ENCODE measurements at places on chromosomes 6 and 20. TPM values are rescaled to one million over a fixed set of nuclear protein-coding genes. Genes with fewer than 3 reads are reported as not detected.

SLC32A1 gene
- total RNA-seq = not detected

CDH4 gene
- 8.3 TPM for total RNA-seq

DNA sequence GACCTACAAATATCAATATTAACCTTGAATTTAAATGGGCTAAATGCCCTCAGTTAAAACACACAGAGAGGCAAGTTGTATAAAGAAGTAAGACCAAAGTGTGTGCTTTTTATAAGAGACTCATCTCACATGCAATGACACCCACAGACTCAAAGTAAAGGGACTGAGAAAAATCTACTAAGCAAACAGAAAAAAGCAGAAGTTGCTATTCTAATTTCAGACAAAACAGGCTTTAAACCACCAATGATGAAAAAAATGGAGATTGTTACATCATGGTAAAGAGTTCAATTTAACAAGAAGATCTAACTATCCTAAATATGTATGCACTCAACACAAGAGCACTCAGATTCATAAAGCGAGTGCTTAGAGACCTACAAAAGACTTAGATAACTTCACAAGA is 741.9 kb upstream of the MARCKS start:
- DNase-seq = no peak

GRCh38 chr6:109772883-109773431 is 81.9 kb downstream of the FIG4 start:
- no peak for DNase-seq

GRCh38 chr6:37209461-37210205 is 39.7 kb downstream of the PIM1 start:
- no peak for DNase-seq

DNA sequence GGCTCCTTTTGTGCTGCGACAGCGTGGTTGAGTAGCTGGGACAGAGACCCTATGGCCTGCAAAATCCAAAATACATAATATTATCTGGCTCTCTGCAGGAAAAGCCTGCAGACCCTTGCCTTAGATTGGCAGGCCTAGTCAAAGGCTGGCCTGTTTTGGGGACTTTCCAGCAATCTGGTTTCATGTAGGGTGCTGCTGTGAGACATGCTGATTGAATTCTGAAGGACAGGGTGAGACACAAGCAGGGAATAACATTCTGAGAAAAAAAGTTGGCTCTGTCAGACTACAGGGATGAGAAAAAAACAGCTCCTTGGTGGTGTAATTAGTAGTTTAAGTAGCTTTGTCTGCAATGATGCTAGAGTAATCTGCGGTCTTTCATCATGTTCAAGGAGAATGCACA is 402.7 kb upstream of the AGPAT4 start:
- no peak for DNase-seq

DNA sequence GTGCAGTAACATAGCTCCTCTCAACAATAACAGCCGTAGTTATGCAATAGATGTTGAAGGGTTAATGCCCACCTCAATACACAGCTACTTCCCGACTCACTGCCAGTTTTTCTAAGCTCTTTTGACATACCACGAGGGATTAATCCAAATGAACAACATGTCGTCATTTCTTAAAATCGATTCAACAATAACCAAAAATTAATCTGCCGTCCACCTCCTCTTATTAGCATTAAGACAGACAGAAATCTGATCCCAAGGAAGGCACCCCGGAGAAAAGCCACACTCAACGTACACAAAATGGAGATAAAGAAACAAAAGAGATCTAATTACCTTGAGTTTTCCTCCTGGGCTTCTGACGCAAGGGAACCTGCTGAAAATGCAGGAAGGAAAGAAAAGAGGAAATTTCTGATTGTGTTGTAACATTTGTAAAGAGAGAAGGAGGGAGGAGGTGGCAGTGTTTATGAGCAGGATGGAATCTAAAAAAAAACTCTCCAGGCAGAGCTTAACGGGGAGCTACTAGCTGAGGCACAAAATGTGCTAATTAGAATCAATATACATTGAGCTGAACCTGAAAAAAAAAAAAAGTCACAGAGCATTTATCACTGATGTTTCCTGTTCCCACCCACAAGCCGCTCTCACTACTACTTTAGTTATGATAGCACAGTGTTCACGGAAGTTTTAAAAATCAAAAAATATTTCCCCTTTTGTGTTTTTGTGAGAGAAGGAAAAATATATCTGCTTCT is 109.3 kb downstream of the IPCEF1 start:
- no peak for DNase-seq

BLTP3A gene
- 16.1 TPM for total RNA-seq

DNA sequence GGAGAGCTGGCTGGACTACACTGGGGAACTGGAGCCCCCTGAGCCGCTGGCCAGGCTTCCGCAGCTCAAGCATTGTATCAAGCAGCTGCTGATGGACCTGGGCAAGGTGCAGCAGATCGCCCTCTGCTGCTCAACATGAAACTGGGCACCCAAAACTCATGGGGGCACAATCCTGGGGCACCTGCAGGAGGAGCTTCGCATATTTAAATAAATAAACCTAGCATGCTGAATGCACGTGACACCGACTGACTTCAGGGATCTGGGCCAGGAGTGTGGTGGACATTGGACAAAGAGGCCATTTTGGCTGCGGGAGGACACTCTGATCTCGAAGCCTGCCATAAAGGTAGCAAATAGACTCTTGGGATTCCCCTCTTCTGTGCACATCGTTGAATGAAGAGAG is 6.8 kb downstream of the SCAND1 start:
- DNase-seq = no peak

DNA sequence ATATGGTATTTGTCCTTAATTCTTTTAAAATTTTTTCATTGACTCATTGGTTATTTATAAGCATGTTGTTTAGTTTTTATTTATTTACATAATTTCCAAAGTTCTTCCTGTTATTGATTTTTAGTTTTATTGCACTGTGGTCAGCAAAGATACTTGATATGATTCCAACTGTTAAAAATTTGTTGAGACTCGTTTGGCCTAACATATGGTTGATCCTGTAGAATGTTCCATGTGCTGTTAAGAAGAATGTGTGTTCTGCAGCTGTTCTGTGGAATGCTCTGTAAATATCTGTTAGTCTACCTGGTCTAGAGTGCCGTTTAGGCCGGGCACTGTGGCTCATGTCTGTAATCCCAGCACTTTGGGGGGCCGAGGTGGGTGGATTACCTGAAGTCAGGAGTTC is 197.7 kb downstream of the CD109 start:
- DNase-seq = no peak

DNA sequence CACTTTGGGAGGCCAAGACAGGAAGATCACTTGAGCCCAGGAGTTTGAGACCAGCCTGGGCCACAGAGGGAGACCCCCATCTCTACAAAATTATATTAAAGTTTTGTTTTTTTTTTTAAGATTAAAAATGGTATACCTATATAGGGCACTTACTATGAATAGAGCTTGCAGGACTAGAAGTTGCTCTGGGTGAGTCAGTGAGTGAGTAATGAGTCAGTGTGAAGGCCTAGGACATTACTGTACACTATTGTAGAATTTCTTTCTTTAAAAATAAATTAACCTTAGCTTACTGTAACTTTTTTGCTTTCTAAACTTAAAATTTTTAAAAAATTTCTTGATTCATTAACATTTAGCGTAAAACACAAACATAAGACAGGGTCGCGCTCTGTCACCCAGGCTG is 29.7 kb downstream of the STK35 start:
- DNase-seq = no peak

HSPA1L gene
- 1.9 TPM for total RNA-seq

DNA sequence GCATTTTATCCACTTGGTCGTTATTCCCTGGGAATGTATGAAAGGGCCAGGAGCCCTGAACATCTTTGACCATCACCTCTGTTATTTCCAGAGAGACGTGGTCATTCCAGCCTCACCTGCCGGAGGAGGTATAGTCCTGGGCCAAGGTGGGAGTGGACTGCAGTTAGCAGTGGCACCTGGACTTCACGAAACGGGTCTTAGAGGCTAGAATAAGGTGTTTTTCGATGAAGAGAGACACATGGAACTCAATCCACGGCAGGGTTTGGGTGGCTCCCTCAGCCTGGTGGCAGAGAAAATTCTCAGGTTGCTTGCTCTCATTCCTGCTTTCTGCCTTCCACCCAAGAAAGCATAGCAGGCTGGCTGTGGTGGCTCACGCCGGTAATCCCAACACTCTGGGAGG is 48.0 kb downstream of the BMP6 start:
- DNase-seq = no peak

DNA sequence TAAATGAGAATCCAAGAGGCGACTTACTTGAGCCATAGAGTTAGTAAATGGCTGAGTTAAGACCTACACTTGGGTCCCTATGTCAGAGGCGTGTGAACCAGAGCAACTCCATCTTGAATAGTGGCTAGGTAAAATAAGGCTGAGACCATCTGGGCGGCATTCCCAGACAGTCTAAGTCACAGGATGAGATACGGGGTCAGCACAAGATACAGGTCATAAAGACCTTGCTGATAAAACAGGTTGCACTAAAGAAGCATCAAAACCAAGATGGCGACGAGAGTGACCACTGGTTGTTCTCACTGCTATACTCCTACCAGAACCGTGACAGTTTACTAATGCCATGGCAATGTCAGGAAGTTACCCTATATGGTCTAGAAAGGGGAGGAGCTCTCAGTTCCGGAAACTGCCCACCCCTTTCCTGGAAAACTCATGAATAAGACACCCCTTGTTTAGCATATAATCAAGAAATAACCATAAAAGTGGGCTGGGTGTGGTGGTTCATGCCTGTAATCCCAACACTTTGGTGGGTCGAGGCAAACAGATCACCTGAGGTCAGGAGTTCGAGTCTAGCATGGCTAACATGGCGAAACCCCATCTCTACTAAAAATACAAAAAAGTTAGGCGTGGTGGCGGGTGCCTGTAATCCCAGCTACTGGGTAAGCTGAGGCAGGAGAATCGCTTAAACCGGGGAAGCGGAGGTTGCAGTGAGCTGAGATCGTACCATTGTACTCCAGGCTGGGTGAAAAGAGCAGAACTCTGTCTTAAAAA is 43.9 kb upstream of the EEF1A1 start:
- no peak for DNase-seq

SOX4 gene
- 152 TPM for total RNA-seq

- DNase-seq = no peak
Observed at GRCh38 chr6:68636666-68637065, 1.6 kb downstream of the ADGRB3 start.

- no peak for DNase-seq
Observed at GRCh38 chr20:1569415-1569881, 11.9 kb upstream of the SIRPD start.

FAM209B gene
- total RNA-seq = not detected

PAX1 gene
- 0.43 TPM for total RNA-seq

- DNase-seq = no peak
Observed at GRCh38 chr6:3406891-3407809, 49.7 kb downstream of the SLC22A23 start.

CCN6 gene
- total RNA-seq = not detected

GRCh38 chr6:131936156-131936555 is 15.0 kb downstream of the CCN2 start:
- no peak for DNase-seq

GRCh38 chr20:4962241-4962855 is 39.0 kb downstream of the SLC23A2 start:
- no peak for DNase-seq

GRCh38 chr6:154649721-154650120 is 83.5 kb upstream of the SCAF8 start:
- DNase-seq = no peak

GRCh38 chr6:137711972-137712371 is 155.1 kb upstream of the TNFAIP3 start:
- no peak for DNase-seq

DNA sequence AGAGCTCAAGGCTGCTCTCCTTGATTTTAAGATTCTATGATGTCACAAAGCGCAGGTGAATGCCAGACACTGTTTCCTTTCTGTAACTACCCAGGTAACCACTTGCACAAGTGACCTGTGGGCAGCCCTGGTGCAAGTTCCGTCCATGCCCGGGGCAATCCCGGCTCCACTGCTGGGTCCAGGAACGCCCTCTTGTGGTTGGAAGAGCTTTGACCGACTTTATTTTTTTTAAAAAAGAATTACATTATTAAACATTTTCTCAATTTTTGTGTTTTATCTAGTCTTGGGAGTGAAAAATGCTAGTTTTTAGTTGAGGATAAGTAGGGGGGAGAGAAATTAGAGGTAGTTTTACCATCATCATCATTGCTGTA is 695.2 kb downstream of the QKI start:
- no peak for DNase-seq

- no peak for DNase-seq
Observed at GRCh38 chr20:52422574-52423336, 231.2 kb upstream of the ZFP64 start.

TFAP2A gene
- 143 TPM for total RNA-seq

DNA sequence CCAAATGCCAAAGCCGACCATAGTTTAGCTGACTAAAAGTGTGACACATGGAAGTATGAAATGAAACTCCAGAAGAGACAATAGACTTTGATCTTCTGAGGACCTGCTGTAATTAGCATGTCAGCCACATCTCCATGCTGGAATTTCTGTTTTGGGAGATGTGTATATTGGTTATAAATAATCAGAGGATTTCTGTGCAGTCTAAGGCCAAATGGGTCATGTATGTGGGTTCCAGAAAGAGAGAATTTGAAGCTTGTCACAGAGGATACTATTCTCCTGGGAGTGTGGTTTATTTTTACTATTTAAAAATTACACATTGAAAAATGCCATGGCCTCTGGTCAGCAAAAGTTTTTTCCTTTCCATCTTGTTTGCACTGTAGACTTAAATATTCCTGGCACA is 405.5 kb upstream of the PLCB4 start:
- DNase-seq = no peak

- no peak for DNase-seq
Observed at GRCh38 chr6:142279350-142280180, 22.2 kb upstream of the ADGRG6 start.

- no peak for DNase-seq
Observed at GRCh38 chr20:44010162-44010704, 95.6 kb downstream of the TOX2 start.

CTCFL gene
- total RNA-seq = 0.07 TPM

GRIK2 gene
- total RNA-seq = 4.8 TPM

GRCh38 chr6:16302721-16303552 is 64.5 kb downstream of the GMPR start:
- DNase-seq = no peak

GRCh38 chr6:147390909-147391536 is 117.5 kb upstream of the SAMD5 start:
- DNase-seq = no peak

DNA sequence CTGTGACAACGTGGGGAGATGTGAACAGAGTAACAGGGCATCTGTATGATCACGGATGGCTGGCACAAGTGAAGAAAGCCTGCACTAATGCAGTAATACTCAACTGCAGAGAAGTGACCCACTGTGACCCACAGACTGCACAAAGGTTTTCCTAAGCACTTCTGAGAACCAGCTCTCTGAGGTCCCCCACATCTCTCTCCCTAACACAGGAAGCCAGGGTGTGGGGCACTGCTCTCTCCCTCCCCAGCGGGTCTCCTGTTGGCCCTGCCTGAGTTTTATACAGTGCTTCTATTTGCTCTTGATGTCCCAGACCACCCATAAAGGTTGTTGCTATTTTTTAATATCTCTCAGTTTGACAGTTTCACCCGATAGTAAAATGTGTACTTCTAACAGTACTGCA is 11.3 kb downstream of the APMAP start:
- DNase-seq = peak; percentile 29

LRRC73 gene
- total RNA-seq = 1.5 TPM

GRCh38 chr20:56893226-56893917 is 264.3 kb downstream of the TFAP2C start:
- DNase-seq = no peak

- no peak for DNase-seq
Observed at GRCh38 chr6:53238311-53238710, 89.7 kb upstream of the GCM1 start.

GRCh38 chr6:154882107-154882506 is 113.0 kb upstream of the TIAM2 start:
- DNase-seq = no peak

- DNase-seq = no peak
Observed at GRCh38 chr6:11734861-11735613, 43.6 kb downstream of the ADTRP start.

RSPO4 gene
- total RNA-seq = 2.4 TPM
